GM23248 (cell line): ENCODE measurements at places on chromosomes 2 and 18. TPM values are rescaled to one million over a fixed set of nuclear protein-coding genes. Genes with fewer than 3 reads are reported as not detected.
A peak's percentile ranks its signal among the peaks of the same experiment; 100 is the strongest.

Gene MATN3
- 1.7 and 2.0 TPM in 2 replicates for polyA plus RNA-seq

DNA sequence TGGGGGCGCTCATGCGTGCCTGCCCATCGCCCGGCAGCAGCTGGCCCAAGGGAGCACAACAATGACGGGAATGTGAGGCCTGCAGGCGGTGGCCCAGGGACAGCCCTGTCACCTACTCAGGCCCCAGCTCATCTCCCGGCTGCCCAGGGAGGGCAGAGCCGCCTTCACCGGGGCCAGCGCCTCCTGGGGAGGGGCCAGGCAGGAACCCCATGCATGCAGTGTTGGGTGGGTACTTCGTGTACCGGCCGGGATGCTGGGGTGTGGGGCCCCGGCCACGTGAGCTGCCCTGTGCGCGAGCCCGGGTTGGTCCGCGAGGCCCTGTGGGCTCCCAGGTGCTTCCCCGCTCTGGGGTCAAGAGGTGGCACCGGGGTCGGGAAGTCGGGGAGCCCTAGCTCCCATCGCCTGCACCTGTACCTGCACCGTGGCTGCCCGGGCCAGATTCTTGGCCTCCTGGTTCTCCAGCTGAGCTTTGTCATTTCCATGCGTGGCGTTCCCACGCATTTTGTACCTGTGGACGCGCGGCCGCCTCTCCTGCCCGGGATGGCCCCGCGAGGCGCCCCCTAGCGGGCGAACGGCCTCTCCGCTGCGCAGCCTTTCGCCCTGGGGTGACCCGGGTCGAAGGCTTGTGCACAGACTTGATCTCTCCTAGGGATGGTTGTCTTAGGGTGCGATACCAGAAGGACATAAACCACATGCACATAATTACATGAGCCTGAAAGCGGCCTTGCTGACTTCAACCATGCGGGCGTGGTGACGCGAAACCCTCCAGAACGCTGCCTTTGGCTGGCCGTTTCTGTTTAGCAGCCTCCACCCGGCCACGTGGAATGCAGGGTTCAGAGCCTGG is 950 bp downstream of the KLHL30 start:
- peaks cover 15% of the 10 kb centered on the region for H3K4me1 ChIP-seq
- DNase-seq = no peak
- no peaks in the 10 kb centered on the region for H3K27me3 ChIP-seq
- H3K4me3 ChIP-seq = no peak overlapping the region
- H3K36me3 ChIP-seq = no peaks in the 10 kb centered on the region
- H3K27ac ChIP-seq = no peak overlapping the region

Gene C2orf92
- 1.1 and 1.3 TPM in 2 replicates for polyA plus RNA-seq

- no peak overlapping the region for H3K4me3 ChIP-seq
- no peaks in the 10 kb centered on the region for H3K4me1 ChIP-seq
- no peaks in the 10 kb centered on the region for H3K27me3 ChIP-seq
- no peak overlapping the region for H3K27ac ChIP-seq
- DNase-seq = no peak
These were observed 709.5 kb upstream of the ACVR2A start for GRCh38 chr2:147135376-147135775.

DNA sequence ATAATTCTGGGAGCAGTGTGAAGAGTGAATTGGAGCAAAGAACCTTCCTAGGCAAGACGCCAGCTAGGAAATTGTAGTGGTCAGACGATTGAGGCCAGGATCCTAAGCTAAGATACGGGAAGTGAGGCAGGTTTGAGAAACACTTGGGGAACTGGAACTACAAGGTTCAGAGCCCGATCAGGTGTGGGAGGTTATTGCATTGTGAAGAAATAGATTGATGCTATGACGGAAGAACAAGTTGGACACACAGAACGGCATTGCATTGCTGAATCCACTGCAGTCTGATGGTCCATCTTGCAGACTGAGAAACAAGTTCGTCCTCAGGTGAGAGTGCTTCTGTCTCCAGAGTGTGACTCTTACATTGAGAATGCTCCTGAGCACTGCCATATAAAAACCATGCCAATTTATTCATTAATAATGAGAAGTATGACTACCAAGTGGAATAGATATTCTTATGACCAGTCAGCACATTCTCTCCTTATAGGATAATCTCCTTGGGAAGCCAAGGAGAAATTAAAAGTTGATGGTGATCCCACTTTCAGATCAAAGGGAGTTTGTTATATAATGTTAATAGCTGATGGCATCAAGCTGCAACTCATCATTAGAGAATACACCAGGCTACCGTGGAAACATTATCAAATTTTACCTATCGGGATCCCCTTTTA is 30.9 kb downstream of the ANTXR1 start:
- H3K4me3 ChIP-seq = no peak overlapping the region
- H3K27me3 ChIP-seq = no peaks in the 10 kb centered on the region
- peaks cover 8% of the 10 kb centered on the region; the same call in 1 of the 2 replicates for H3K4me1 ChIP-seq
- H3K36me3 ChIP-seq = peaks cover 58% of the 10 kb centered on the region

Gene PDE1A
- polyA plus RNA-seq = 0.93 and 1.0 TPM in 2 replicates

GRCh38 chr2:58427572-58428095 is 186.5 kb upstream of the FANCL start:
- peaks cover 4% of the 10 kb centered on the region; the same call in 1 of the 2 replicates for H3K4me1 ChIP-seq
- H3K27ac ChIP-seq = no peak overlapping the region
- DNase-seq = peak; percentile 57
- peak overlapping the region; percentile 79 for H3K4me3 ChIP-seq

GRCh38 chr18:6941996-6942395 is 175.6 kb downstream of the LAMA1 start:
- H3K4me1 ChIP-seq = no peaks in the 10 kb centered on the region
- no peaks in the 10 kb centered on the region for H3K36me3 ChIP-seq
- H3K27ac ChIP-seq = no peak overlapping the region
- H3K4me3 ChIP-seq = no peak overlapping the region

Gene PTCD3
- polyA plus RNA-seq = 59.3 and 63.5 TPM in 2 replicates

GRCh38 chr2:239399921-239400595 is 762 bp downstream of the HDAC4 start:
- no peaks in the 10 kb centered on the region for H3K36me3 ChIP-seq
- H3K27me3 ChIP-seq = 0 out of 2 replicates have a peak, but pooled peaks cover 2% of the 10 kb centered on the region
- H3K4me1 ChIP-seq = peaks cover 13% of the 10 kb centered on the region

GRCh38 chr18:55246278-55246677 is 287.0 kb upstream of the CCDC68 start:
- H3K4me3 ChIP-seq = no peak overlapping the region
- DNase-seq = no peak
- H3K36me3 ChIP-seq = peaks cover 6% of the 10 kb centered on the region; the same call in 1 of the 2 replicates
- peaks cover 54% of the 10 kb centered on the region for H3K4me1 ChIP-seq
- no peak overlapping the region for H3K27ac ChIP-seq
- no peaks in the 10 kb centered on the region for H3K27me3 ChIP-seq

GRCh38 chr2:48259811-48260210 is 270.1 kb upstream of the STON1 start:
- no peak overlapping the region for H3K4me3 ChIP-seq
- no peak overlapping the region for H3K27ac ChIP-seq
- H3K27me3 ChIP-seq = no peaks in the 10 kb centered on the region
- no peaks in the 10 kb centered on the region for H3K4me1 ChIP-seq

Gene VSNL1
- polyA plus RNA-seq = 0.70 and 0.72 TPM in 2 replicates

DNA sequence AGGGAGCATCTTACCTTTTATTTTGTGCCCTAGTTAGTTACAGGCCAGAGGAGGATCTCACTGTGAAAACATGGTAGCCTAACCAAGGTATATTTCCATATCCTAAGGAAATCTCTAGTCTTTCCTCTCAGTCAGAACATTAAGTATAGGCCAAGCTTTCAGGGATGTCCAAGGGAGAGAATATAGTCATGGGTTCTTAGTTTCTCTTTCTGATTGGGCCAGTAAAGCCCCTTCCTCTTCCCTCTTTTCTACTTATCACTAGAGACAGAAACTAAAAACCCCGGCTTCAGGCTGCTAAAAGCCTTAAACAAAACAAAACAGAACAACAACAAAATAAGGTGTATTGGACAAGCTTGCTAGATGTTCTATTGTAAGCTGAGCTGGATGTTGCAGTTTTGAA is 44.3 kb upstream of the TNFRSF11A start:
- H3K27ac ChIP-seq = peak overlapping the region; percentile 95
- H3K36me3 ChIP-seq = no peaks in the 10 kb centered on the region
- peaks cover 32% of the 10 kb centered on the region for H3K4me1 ChIP-seq
- H3K27me3 ChIP-seq = no peaks in the 10 kb centered on the region

Gene SIGLEC15
- polyA plus RNA-seq = 0.69 and 1.5 TPM in 2 replicates

DNA sequence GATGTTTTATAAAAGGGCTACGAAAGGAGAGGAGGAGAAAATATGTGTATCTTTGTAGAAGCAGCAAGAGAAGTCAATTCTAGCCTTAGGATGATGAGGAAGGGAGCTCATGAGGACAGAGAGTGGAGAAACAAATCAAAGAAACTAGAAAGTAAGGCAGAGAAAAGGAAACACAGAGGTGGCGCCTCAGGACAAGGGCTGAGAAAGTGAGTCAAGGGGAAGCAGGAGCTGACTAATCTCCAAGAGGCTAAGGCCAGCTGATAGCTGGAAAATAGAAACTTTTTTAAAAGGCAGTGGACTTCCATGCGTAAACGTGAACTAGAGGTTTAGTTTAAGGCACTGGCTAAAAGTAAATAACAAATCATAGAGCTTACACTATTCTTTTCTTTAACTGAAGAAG is 173.3 kb downstream of the ANKRD44 start:
- DNase-seq = peak; percentile 74
- H3K4me3 ChIP-seq = no peak overlapping the region
- no peak overlapping the region for H3K27ac ChIP-seq
- peaks cover 18% of the 10 kb centered on the region for H3K4me1 ChIP-seq

DNA sequence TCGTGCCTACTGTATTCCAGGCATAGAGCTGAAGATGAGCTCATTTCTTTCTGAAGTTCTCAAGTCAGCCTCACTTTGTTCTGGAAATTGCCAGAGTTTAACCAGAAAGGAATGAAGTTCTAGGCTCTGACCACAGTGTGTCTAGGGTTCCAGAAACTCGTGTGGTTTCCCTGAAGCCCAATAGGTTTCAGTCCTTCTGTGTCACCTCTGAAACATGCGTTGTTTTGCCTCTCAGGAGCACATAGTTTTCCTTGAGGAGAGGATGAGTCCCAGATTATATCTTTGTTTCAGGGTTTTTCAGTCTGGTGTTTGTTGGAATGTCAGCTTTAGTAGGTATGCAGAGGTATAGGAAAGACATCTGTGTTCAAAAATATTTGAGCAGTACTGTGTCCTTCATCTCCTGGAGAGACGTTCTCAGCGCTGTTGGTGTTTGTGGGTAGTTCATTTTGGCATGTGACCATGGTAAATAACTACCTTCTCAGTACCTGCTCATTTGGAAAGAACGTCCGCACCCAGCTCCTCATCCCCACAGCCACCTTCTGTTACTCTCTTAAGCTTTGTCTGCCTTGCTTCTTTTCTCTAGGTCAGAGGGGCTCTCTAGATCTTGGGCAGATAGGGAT is 56.6 kb downstream of the RALBP1 start:
- DNase-seq = peak; percentile 37
- H3K4me1 ChIP-seq = peaks cover 19% of the 10 kb centered on the region
- no peak overlapping the region for H3K27ac ChIP-seq
- H3K4me3 ChIP-seq = no peak overlapping the region

DNA sequence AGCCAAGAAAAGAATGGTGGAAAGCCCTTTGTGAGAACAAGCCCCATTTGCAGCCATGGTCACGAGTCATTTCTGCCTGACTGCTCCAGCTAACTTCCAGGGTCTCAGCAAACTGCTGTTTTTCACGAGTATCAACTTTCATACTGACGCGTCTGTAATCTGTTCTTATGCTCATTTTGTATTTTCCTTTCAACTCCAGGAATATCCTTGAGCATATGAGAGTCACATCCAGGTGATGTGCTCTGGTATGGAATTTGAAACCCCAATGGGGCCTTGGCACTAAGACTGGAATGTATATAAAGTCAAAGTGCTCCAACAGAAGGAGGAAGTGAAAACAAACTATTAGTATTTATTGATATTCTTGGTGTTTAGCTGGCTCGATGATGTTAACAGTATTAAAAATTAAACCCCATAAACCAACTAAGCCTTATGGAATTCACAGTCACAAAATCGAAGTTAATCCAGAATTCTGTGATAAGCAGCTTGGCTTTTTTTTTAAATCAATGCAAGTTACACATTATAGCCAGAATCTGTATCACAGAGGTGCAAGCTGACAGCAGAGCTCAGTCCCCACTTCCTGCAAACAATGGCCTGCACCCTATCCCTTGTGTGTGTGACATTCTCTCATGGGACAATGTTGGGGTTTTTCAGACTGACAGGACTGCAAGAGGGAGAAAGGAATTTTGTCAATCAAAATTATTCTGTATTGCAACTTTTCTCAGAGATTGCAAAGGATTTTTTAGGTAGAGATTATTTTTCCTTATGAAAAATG is 26.1 kb downstream of the SLC14A1 start:
- no peaks in the 10 kb centered on the region for H3K27me3 ChIP-seq
- H3K27ac ChIP-seq = no peak overlapping the region
- H3K4me3 ChIP-seq = no peak overlapping the region

- peak overlapping the region; percentile 56 for H3K4me3 ChIP-seq
- H3K27ac ChIP-seq = no peak overlapping the region
- no peaks in the 10 kb centered on the region for H3K4me1 ChIP-seq
- H3K36me3 ChIP-seq = no peaks in the 10 kb centered on the region
- H3K27me3 ChIP-seq = no peaks in the 10 kb centered on the region
These were observed 61.8 kb downstream of the VWA3B start for GRCh38 chr2:98148595-98149332.

GRCh38 chr18:54871231-54871630 is 43.0 kb downstream of the RAB27B start:
- H3K4me1 ChIP-seq = no peaks in the 10 kb centered on the region
- H3K4me3 ChIP-seq = no peak overlapping the region
- H3K36me3 ChIP-seq = no peaks in the 10 kb centered on the region
- H3K27me3 ChIP-seq = no peaks in the 10 kb centered on the region

Gene FSIP2
- polyA plus RNA-seq = not detected in 2 replicates

Gene IL1F10
- polyA plus RNA-seq = not detected in 2 replicates

DNA sequence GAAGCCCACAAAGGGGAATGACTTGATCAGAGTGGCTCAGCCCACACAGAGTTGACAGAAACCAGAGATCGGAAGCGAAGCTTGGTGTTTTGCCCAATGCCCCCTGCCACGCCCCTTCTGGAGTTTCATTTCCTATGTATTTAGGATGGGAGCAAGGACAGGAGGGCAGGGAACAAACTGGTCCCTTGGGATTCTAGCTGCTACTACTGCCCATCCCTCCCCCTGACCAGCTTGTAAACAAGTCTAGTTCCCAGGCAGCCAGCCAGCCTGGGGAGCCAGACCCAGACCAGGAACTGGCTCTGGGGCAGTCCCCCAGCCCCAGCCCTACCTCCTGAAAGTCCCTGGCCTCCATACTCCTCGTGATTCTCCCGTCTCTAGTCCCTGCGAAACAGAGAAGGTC is 8.3 kb downstream of the WNT6 start:
- DNase-seq = no peak
- H3K4me3 ChIP-seq = no peak overlapping the region
- H3K4me1 ChIP-seq = no peaks in the 10 kb centered on the region
- H3K27ac ChIP-seq = no peak overlapping the region
- no peaks in the 10 kb centered on the region for H3K36me3 ChIP-seq
- peaks cover 75% of the 10 kb centered on the region for H3K27me3 ChIP-seq

GRCh38 chr18:55781481-55781957 is 193.5 kb upstream of the TCF4 start:
- peak; percentile 76 for DNase-seq
- no peak overlapping the region for H3K27ac ChIP-seq
- no peaks in the 10 kb centered on the region for H3K27me3 ChIP-seq
- H3K36me3 ChIP-seq = no peaks in the 10 kb centered on the region
- H3K4me3 ChIP-seq = no peak overlapping the region
